ENCODE measurements at places on chromosomes 1 and 21. TPM values are rescaled to one million over a fixed set of nuclear protein-coding genes. Genes with fewer than 3 reads are reported as not detected.

MR1 gene
- 3.3 TPM for polyA plus RNA-seq

DMBX1 gene
- polyA plus RNA-seq, result not detected

RPE65 gene
- polyA plus RNA-seq, result not detected

ATP1A4 gene
- polyA plus RNA-seq, result 4.0 TPM

PLEKHA6 gene
- 12.7 TPM for polyA plus RNA-seq

SPRR1A gene
- not detected for polyA plus RNA-seq

HTR6 gene
- polyA plus RNA-seq, result not detected

CCDC190 gene
- 6.7 TPM for polyA plus RNA-seq

IL22RA1 gene
- not detected for polyA plus RNA-seq

OLFML3 gene
- polyA plus RNA-seq, result 149 TPM

CFAP57 gene
- polyA plus RNA-seq, result 0.41 TPM

TFF2 gene
- not detected for polyA plus RNA-seq

VWA1 gene
- 72.5 TPM for polyA plus RNA-seq

APOBEC4 gene
- not detected for polyA plus RNA-seq

CADM3 gene
- polyA plus RNA-seq, result 0.92 TPM

MANEAL gene
- polyA plus RNA-seq, result 2.9 TPM

CFHR1 gene
- polyA plus RNA-seq, result not detected

NUDC gene
- 54.8 TPM for polyA plus RNA-seq

HCRTR1 gene
- 0.23 TPM for polyA plus RNA-seq

BMP8B gene
- 1.5 TPM for polyA plus RNA-seq

CACNA1S gene
- 66.3 TPM for polyA plus RNA-seq

ANKRD34A gene
- 1.2 TPM for polyA plus RNA-seq

TEDDM1 gene
- not detected for polyA plus RNA-seq
